ENCODE measurements at places on chromosomes 7 and 10.

- no peaks in the 10 kb centered on the region for H3K27me3 ChIP-seq
- no peak overlapping the region for H3K4me3 ChIP-seq
- no peak overlapping the region for H3K27ac ChIP-seq
- no peaks in the 10 kb centered on the region for H3K4me1 ChIP-seq
- DNase-seq, result no peak
- no peaks in the 10 kb centered on the region for H3K36me3 ChIP-seq
Measured at GRCh38 chr7:98369726-98370125, 31.2 kb downstream of the BAIAP2L1 start.

DNA sequence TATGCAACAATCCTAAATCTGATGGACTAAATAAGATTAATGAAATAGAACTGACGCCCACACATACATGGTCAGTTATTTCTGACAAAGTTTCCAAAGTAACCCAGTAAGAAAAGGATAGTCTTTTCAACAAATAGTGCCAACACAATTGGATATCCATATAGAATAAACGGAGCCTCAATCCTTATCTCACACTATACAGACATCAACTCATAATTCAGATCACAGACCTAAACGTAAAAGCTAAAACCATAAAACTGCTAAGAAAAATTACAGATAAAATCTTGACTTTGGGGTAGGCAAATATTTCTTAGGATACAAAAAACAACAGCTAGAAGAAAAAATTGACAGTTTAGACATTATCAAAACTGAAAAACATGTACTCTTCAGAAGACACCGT is 8.5 kb downstream of the CACUL1 start:
- no peaks in the 10 kb centered on the region for H3K36me3 ChIP-seq
- no peak overlapping the region for H3K4me3 ChIP-seq
- DNase-seq, result no peak
- no peak overlapping the region for H3K27ac ChIP-seq

- H3K36me3 ChIP-seq, result peaks cover 9% of the 10 kb centered on the region
- peak overlapping the region; percentile 96 for H3K4me3 ChIP-seq
- no peak overlapping the region for H3K27ac ChIP-seq
- DNase-seq, result no peak
Measured at GRCh38 chr10:119104654-119105015, 722 bp downstream of the DENND10 start.

DNA sequence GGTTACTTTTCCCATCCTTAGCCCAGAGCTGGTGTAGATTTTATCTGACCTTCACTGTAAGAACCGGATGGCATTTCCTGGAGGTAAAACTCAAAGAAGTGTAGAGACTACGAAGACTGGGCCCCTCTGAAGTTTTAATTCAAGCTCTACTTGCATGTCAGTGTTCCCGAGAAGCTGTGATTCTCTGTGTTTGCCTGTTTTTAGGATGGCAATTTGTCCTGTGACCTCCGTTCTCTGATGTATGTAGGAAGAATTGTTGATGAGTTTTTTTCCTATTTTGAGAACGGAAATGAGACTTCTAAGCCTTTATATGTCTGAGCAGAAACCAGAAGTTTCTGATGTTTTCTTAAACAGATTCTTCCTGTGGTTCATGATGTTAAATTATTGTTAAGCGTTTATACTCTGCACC is 94.1 kb downstream of the CDCA7L start:
- no peaks in the 10 kb centered on the region for H3K36me3 ChIP-seq
- no peak overlapping the region for H3K4me3 ChIP-seq
- H3K27ac ChIP-seq, result no peak overlapping the region
- DNase-seq, result no peak
- no peaks in the 10 kb centered on the region for H3K27me3 ChIP-seq
- no peaks in the 10 kb centered on the region for H3K4me1 ChIP-seq

Measured in thoracic aorta (tissue), 2 donors.